IMR-90 (cell line): ENCODE measurements at places on chromosomes 2 and 18. TPM values are rescaled to one million over a fixed set of nuclear protein-coding genes. Genes with fewer than 3 reads are reported as not detected.

The GPBAR1 gene
- 0.13 and 0.21 TPM in 2 replicates for polyA plus RNA-seq

GRCh38 chr2:157911750-157912149 is 35.6 kb upstream of the ACVR1 start:
- DNase-seq, result no peak
- H3K27ac ChIP-seq, result no peak overlapping the region
- no peaks in the 10 kb centered on the region for H3K4me1 ChIP-seq
- H3K27me3 ChIP-seq, result no peaks in the 10 kb centered on the region; the same call in 1 of the 2 replicates

The NDC80 gene
- polyA plus RNA-seq, result 11.1 and 15.5 TPM in 2 replicates

DNA sequence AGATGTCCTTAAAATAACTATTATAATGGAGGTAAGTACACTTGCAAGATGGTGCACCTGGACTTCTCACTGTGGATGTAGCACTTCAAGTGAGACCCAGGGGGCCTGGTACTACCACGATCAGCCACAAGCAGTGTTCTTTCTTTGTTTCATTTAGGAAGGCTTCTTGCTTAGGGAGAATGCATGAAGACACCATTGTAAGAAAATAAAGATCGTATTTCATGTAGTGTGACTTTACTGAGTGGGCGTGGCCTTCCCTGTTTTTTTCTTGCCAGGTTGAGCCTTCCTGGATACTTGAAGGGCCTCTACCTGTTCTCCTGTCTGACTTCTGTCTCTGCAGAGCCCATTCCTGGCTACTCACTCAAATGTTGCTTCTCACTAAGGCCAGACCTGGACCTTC is 615.6 kb upstream of the SOX11 start:
- no peak for DNase-seq
- H3K4me1 ChIP-seq, result no peaks in the 10 kb centered on the region
- H3K36me3 ChIP-seq, result no peaks in the 10 kb centered on the region
- H3K27me3 ChIP-seq, result no peaks in the 10 kb centered on the region

DNA sequence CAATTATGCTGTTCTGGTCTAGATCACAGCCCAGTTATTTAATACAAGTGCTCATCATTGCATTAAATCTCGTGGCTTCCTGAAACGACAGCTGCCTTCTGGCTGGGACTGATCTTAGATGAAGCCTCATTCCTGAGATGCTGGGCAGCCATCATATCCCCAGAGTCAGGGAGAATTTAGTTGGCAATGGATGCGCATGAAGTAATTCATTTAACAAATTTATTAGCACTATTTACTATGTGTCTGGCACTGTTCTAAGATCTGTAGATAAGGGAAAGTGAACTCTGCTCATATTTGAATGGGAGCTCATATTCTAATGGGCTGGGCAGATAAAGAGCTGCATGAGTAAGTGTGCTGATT is 244.7 kb downstream of the KCNS3 start:
- H3K4me1 ChIP-seq, result no peaks in the 10 kb centered on the region

The GALNT5 gene
- polyA plus RNA-seq, result 28.9 and 36.3 TPM in 2 replicates

- H3K4me3 ChIP-seq, result no peak overlapping the region
- no peaks in the 10 kb centered on the region for H3K4me1 ChIP-seq
- no peaks in the 10 kb centered on the region for H3K36me3 ChIP-seq
- DNase-seq, result no peak
- no peaks in the 10 kb centered on the region for H3K27me3 ChIP-seq
- H3K27ac ChIP-seq, result no peak overlapping the region
Observed at GRCh38 chr18:42178376-42179080, 223.5 kb downstream of the PIK3C3 start.

The SERPINB7 gene
- polyA plus RNA-seq, result 76.5 and 79.9 TPM in 2 replicates

DNA sequence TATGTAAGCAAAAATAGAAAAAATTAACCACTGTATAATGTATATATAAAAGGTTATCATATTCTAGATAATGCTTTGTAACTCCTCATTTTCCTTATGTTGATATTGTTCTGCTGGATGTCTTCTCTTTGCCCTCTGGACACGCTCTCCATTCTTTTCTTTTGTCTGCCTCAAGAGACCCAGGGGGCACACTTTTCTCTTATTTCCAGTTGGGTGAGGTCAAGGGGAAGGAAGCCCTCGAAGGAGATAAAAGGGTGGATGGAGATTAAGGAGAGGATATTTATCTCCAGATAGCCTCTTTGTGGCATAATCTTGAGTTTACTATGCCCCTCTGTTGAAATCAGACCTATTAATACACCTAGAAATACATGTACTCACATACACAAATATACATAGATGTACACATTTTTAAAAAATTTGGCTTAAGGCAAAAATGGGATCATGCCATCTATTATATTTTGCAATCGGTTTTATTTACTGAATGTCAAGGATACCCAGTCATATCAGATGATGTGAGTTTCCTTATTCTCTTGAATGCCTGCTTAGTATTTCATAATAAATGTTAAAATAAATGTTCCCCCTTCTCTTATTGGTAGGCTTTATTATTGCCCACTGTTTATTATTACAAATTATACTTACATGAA is 65.3 kb downstream of the LCLAT1 start:
- H3K4me1 ChIP-seq, result peaks cover 8% of the 10 kb centered on the region
- no peaks in the 10 kb centered on the region for H3K36me3 ChIP-seq
- no peak for DNase-seq
- no peak overlapping the region for H3K27ac ChIP-seq
- no peaks in the 10 kb centered on the region for H3K27me3 ChIP-seq
- H3K4me3 ChIP-seq, result no peak overlapping the region

DNA sequence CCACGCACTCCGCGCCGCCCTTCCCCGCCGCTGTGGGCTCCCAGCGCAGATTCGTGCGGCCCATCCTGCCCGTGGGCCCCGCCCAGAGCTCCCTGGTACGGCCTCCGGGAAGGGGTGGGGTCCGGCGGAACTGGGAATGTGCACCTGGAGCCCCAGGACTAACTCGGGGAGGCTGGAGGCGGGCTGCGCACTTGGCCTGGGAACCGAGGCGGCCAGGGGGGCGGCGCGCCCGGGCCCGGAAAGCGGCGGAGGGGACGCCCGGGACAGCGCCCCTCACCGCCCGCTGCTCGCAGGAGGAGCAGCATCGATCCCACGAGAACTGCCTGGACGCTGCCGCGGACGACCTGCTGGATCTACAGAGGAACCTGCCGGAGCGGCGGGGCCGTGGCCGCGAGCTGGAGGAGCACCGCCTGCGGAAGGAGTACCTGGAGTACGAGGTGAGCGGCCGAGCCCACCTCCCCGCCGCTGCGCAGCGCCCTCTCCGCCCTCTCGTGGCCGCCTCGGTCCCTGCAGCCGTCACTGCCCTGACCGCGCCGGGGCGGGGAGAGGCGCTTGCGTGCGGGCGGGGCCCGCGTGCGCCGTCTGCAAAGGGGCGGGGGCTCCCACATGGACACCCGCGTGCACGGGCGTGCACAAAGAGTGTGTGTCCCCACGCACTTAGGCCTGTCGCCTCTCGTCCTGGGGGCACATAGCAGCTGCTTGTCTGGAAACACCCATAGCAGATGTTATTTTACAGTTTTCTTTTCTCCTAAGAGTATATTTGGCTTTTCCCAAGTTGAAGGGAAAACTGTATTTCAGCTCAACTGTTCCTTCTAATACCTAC is 25.2 kb downstream of the PSD4 start:
- peak overlapping the region; percentile 78 for H3K4me3 ChIP-seq
- H3K4me1 ChIP-seq, result no peaks in the 10 kb centered on the region
- H3K27ac ChIP-seq, result no peak overlapping the region; the same call in 1 of the 2 replicates
- no peaks in the 10 kb centered on the region for H3K36me3 ChIP-seq
- DNase-seq, result peak; percentile 47

The FAHD2A gene
- polyA plus RNA-seq, result 34.0 and 35.1 TPM in 2 replicates

DNA sequence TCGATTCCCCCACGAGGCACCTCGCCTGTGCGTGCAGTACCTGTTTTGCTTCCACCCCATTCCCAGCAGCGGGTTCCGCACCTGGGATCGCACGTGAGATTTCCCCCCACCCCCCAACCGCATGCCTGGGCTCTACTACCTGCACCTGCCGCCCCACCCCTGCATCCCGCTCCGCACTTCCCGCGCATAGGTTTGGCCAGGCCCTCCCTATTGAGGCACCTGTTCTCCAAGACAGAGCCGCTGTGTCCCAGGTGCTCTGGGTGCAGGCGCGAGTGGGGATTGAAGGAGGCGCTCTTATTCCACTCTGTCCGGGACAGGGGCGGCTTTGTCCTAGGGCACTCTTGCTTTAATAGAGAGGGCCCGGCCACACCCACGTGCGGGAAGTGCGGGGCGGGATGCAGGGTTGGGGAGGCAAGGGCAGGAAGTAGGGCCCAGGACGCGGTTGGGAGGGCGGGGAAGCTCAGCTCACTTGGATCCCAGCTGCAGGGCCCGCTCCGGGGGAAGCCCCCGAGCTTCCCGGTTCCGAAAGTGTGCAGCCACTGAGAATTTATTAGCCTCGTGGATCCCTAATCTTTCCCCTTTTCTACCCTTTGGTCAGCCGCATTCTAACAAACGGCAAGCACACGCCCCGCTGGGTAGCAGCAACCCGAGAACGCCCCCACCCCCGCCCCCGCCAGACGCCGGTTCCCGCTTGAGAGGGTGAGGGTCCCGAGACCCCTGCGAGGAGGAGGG is 670 bp upstream of the MOCOS start:
- peaks cover 14% of the 10 kb centered on the region; the same call in 1 of the 2 replicates for H3K4me1 ChIP-seq
- no peaks in the 10 kb centered on the region for H3K27me3 ChIP-seq
- H3K36me3 ChIP-seq, result no peaks in the 10 kb centered on the region
- peak overlapping the region; percentile 91 for H3K4me3 ChIP-seq

The ACVR1C gene
- 0.01 and 0.07 TPM in 2 replicates for polyA plus RNA-seq

The IL1A gene
- 0.39 and 0.48 TPM in 2 replicates for polyA plus RNA-seq

- no peaks in the 10 kb centered on the region for H3K4me1 ChIP-seq
- peak overlapping the region; percentile 78 for H3K27ac ChIP-seq
- no peaks in the 10 kb centered on the region for H3K27me3 ChIP-seq
- no peak for DNase-seq
Observed at GRCh38 chr2:171894612-171894947, 536 bp upstream of the SLC25A12 start.

DNA sequence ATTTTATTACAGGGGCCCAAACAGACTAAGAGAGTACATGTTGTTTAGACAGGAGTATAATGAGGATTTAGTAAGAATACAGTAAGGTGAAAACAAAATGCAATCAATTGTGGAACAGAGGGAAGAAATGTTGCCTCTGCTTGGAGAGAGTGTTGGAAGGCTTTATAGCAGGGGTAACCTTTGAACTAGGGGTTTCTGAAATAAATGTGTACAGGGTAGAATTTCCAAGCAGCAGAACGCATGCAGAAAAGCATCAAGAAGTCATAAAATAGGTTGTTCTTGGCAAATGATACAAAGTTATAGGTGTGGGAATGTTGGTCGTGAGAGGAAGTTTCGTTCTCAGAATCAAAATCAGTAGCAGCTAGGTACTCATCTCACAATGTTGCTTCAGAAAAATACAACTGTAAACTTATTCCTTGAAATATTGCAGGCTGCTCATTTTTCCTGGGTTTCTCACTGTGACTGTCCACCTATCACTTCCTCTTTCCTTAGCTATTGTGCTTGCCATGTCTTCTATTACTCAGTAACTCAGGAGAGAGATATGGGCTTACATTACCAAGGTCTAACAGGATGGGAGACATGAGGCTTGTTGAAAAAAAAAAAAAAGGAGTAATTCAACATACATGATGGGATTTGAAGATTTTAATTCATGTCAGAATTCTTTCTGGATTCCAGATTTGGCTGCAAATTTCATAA is 17.1 kb upstream of the HNMT start:
- H3K27ac ChIP-seq, result no peak overlapping the region
- H3K36me3 ChIP-seq, result no peaks in the 10 kb centered on the region
- DNase-seq, result no peak
- no peaks in the 10 kb centered on the region; the same call in 1 of the 2 replicates for H3K27me3 ChIP-seq

- peaks cover 1% of the 10 kb centered on the region; the same call in 1 of the 2 replicates for H3K4me1 ChIP-seq
- H3K4me3 ChIP-seq, result no peak overlapping the region
- DNase-seq, result peak; percentile 83
- no peaks in the 10 kb centered on the region for H3K36me3 ChIP-seq
- no peak overlapping the region for H3K27ac ChIP-seq
Observed at GRCh38 chr2:12965540-12966269, 249.0 kb downstream of the TRIB2 start.

The GALNT3 gene
- 0.76 and 1.1 TPM in 2 replicates for polyA plus RNA-seq

The M1AP gene
- 0.03 TPM in 1 of 2 replicates, not detected in the other for polyA plus RNA-seq

GRCh38 chr2:118786746-118787145 is 60.7 kb downstream of the EN1 start:
- no peak overlapping the region for H3K4me3 ChIP-seq
- no peaks in the 10 kb centered on the region for H3K4me1 ChIP-seq
- H3K27me3 ChIP-seq, result peaks cover 3% of the 10 kb centered on the region
- no peak for DNase-seq
- H3K36me3 ChIP-seq, result no peaks in the 10 kb centered on the region

GRCh38 chr2:226796840-226797288 is 2.8 kb downstream of the IRS1 start:
- H3K4me3 ChIP-seq, result peak overlapping the region; percentile 78
- peak; percentile 76 for DNase-seq
- peak overlapping the region; percentile 97 for H3K27ac ChIP-seq
- H3K4me1 ChIP-seq, result peaks cover 2% of the 10 kb centered on the region; the same call in 1 of the 2 replicates
- H3K36me3 ChIP-seq, result peaks cover 49% of the 10 kb centered on the region

The RAB27B gene
- 0.06 and 0.24 TPM in 2 replicates for polyA plus RNA-seq

- peaks cover 58% of the 10 kb centered on the region for H3K4me1 ChIP-seq
- H3K27me3 ChIP-seq, result no peaks in the 10 kb centered on the region
- no peak overlapping the region for H3K4me3 ChIP-seq
- DNase-seq, result peak; percentile 58
Observed at GRCh38 chr2:235002198-235003095, 50.6 kb downstream of the SH3BP4 start.

- peak; percentile 44 for DNase-seq
- no peaks in the 10 kb centered on the region for H3K27me3 ChIP-seq
- peaks cover 13% of the 10 kb centered on the region for H3K4me1 ChIP-seq
- 0 out of 2 replicates have a peak overlapping the region, but pooled peaks have one; percentile 14 for H3K27ac ChIP-seq
- H3K4me3 ChIP-seq, result no peak overlapping the region
Observed at GRCh38 chr2:12824351-12824777, 107.6 kb downstream of the TRIB2 start.

The SMAD7 gene
- 17.6 and 17.9 TPM in 2 replicates for polyA plus RNA-seq

The FRZB gene
- 1.1 and 1.2 TPM in 2 replicates for polyA plus RNA-seq

- DNase-seq, result peak; percentile 84
- H3K36me3 ChIP-seq, result no peaks in the 10 kb centered on the region
- H3K27ac ChIP-seq, result peak overlapping the region; percentile 60; the same call in 1 of the 2 replicates
- H3K4me1 ChIP-seq, result peaks cover 18% of the 10 kb centered on the region
- H3K27me3 ChIP-seq, result no peaks in the 10 kb centered on the region
Observed at GRCh38 chr2:174593574-174594203, 3.9 kb downstream of the WIPF1 start.

The ERCC3 gene
- polyA plus RNA-seq, result 48.2 and 52.0 TPM in 2 replicates

DNA sequence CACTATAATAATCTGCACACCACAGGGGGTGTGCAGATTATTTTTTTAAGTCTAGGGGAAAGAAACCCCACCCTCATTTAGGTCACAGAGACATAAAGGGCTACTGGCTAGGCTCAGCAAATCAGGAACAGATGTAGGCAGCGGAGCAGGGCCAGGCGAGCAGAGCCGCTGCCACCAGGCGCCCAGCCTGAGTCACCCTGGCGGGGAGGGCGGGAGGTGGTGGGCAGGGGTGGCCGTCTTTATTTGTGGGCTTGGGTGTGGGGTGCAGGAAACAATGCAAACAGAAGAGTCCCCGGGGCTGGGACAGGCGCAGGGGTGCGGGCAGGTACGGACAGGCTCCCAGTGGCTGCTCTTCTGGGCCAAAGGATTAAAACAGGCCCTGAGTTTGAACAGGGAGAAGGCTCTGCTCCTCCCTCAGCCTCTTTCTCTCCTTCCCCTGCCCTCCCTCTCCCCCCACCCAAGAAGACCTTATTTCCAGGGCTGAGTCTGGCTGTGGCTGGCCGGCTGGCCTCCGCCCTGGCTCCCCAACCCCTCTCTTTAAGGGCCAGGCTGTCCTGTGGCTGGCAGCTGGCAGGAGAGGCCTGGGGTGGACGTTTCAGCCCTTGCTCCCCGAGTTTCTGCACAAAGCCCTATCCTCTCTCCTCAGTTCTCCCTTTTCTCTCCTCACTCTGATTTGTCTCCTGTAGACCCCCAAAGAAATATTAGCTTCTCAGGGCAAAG is 142.9 kb upstream of the SMAD2 start:
- no peak overlapping the region for H3K27ac ChIP-seq
- H3K4me3 ChIP-seq, result no peak overlapping the region
- no peaks in the 10 kb centered on the region for H3K36me3 ChIP-seq
- H3K4me1 ChIP-seq, result no peaks in the 10 kb centered on the region
- H3K27me3 ChIP-seq, result peaks cover 11% of the 10 kb centered on the region
- no peak for DNase-seq
